Stimulated activated CD8-positive, alpha-beta memory T cell treated with anti-CD3 and anti-CD28 coated beads, Interleukin-4, amount 100 ng/mL, for 24 hours (primary cell): ENCODE measurements at places on chromosomes 2 and 18.

DNA sequence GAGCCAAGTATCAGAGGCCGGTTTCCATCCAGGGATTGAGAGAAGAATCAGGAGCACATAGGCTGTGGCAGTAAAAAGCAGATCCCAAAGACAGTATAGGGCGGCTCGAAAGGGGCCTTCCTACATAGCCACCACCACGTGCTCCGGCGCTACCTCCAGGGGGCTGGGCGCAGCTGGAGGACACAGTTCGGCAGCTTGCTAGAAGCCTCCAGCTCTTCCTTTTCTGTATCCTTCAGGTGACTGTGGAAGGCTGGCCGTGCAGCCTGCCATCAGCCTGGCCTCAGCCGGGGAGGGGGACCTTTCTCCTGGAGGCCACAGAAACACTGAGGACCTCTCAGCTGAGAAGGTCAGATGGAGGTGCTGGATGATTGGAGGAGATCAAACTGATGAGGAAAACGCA lies 183.6 kb upstream of the GLI2 start:
- DNase-seq, result no peak

DNA sequence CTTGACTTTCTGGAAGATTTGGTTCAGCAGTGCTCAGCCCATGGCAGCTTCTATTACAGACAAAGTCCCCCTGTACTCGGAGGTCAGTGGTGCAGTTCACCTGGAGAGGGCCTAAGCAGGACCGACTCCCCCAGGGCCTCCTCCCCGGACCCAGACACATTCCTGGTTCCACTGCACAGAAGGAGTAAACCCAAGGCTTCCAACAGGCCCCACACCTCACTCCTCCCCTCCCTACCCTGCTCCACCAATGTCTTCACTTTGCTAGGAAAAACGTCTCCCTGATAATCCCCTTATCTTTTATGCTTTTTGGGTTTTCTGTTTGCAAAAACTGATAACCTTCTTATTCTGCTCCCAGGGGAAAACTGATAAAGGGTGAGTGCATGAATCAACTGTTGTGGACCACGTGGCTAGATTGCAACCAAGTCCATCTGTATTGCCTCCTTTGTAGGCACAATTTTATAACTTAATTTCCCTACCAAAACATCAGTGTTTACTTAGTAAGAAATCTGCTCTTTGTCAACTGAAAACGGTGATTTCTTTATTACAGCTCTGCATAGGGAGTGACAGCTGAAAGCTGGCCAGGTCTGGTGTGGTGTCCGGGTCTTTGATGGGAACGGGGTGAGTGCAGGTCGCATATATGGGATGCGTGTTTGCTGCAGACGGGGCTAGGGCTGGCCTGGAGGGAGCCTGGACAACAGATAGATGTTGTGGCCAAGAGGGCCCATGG lies 202.5 kb downstream of the GLI2 start:
- no peak for DNase-seq

GRCh38 chr2:48114256-48114655 lies 208.0 kb upstream of the FBXO11 start:
- peak; percentile 26 for DNase-seq

GRCh38 chr2:46849046-46849715 lies 66.4 kb downstream of the MCFD2 start:
- no peak for DNase-seq

- no peak for DNase-seq
These were observed 143.6 kb upstream of the ZSWIM2 start for GRCh38 chr2:186992597-186992996.
